ENCODE measurements at places on chromosomes 11 and 22.

- H3K4me3 ChIP-seq: no peak overlapping the region
- no peak overlapping the region for H3K27ac ChIP-seq
- no peaks in the 10 kb centered on the region for H3K36me3 ChIP-seq
- no peaks in the 10 kb centered on the region for H3K4me1 ChIP-seq
Observed at GRCh38 chr22:33381531-33382406, 323.6 kb upstream of the SYN3 start.

DNA sequence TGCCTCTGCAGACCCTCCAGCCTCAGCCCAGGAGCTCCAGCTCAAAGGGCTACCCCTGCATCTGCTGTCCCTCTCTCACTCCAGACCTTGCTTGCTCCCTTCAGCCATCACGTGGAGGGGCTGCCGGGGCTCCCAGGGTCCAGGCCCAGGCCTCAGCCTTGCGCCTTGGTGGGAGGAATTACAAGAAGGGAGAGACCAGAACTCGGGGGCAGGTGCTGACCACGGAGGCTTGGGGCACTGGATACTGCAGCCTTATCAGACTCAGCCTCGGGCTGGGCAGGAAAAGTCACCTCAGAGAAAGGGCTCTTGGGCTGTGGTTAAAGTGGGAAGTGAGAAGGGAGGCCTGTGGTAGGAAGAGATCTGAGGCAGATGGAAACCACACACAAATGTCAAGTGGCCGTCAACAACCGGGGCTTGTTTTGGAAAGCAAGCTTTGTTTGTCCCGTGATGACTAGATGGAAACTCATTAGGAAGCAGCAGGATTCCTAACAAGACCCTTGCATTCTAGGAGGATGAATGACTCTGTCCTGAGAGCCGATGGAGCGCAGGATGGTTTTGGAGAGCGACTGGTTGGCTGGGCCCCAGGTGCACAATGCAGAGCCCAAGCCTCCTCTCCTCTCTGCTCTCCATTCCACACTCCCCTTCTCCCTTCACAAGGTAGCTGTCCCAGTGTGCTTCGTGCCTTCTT, 1321.7 kb downstream of the TBC1D22A start:
- H3K27ac ChIP-seq: no peak overlapping the region
- no peaks in the 10 kb centered on the region for H3K4me1 ChIP-seq
- H3K4me3 ChIP-seq: no peak overlapping the region
- DNase-seq: no peak
- H3K36me3 ChIP-seq: no peaks in the 10 kb centered on the region

GRCh38 chr11:65546217-65546958, 11.8 kb downstream of the LTBP3 start:
- H3K36me3 ChIP-seq: no peaks in the 10 kb centered on the region
- H3K27ac ChIP-seq: peak overlapping the region; percentile 62
- H3K4me1 ChIP-seq: peaks cover 51% of the 10 kb centered on the region
- H3K27me3 ChIP-seq: no peaks in the 10 kb centered on the region

- peaks cover 5% of the 10 kb centered on the region for H3K4me1 ChIP-seq
- peaks cover 8% of the 10 kb centered on the region for H3K36me3 ChIP-seq
- no peak overlapping the region for H3K4me3 ChIP-seq
- DNase-seq: no peak
- H3K27me3 ChIP-seq: no peaks in the 10 kb centered on the region
- H3K27ac ChIP-seq: no peak overlapping the region
Observed at GRCh38 chr22:41613456-41613855, 7.4 kb downstream of the DESI1 start.

DNA sequence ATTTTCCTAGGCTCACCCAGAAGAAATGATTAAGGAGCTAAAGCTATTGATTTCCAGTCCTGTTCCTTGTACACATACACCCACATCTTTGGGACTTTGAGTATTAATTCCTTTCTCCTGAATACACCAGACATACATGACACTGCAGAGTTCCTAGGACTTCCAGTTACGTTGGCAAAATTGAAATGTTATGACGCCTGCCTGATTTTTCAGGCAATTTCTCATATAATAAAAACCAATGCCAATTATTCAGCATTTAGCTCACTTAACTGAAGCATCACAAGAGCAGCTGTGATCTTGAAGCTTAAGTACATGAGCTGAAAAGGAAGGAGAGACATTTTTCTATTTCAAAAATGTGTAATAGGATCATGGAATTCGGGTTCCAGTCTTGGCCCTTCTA, 4.5 kb downstream of the CLMP start:
- H3K4me1 ChIP-seq: peaks cover 5% of the 10 kb centered on the region
- DNase-seq: no peak
- H3K27me3 ChIP-seq: peaks cover 9% of the 10 kb centered on the region
- H3K4me3 ChIP-seq: no peak overlapping the region
- no peaks in the 10 kb centered on the region for H3K36me3 ChIP-seq

- no peak overlapping the region for H3K4me3 ChIP-seq
- no peaks in the 10 kb centered on the region for H3K4me1 ChIP-seq
- DNase-seq: no peak
- H3K36me3 ChIP-seq: peaks cover 14% of the 10 kb centered on the region
- H3K27me3 ChIP-seq: no peaks in the 10 kb centered on the region
Observed at GRCh38 chr22:40250608-40251007, 72.9 kb downstream of the TNRC6B start.

DNA sequence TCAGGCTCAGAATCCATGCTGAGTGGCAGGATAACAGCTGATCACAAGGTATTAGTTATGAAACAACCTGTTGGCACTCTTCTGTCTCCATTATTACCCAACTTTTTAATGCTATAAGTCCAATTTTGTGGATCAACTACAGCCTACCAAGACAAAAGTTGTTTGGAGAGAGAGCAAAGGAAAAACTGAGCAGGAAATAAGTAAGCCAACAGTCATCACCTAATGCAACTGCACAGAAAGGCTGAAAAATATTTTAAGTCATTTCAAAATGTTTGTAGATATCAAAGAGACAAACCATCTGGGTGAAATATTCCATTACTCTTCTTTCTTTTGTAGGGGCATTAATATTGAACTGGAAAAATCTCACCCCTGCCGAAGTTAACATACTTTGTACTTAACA, 41.6 kb downstream of the FDX1 start:
- H3K27me3 ChIP-seq: no peaks in the 10 kb centered on the region
- H3K27ac ChIP-seq: no peak overlapping the region

DNA sequence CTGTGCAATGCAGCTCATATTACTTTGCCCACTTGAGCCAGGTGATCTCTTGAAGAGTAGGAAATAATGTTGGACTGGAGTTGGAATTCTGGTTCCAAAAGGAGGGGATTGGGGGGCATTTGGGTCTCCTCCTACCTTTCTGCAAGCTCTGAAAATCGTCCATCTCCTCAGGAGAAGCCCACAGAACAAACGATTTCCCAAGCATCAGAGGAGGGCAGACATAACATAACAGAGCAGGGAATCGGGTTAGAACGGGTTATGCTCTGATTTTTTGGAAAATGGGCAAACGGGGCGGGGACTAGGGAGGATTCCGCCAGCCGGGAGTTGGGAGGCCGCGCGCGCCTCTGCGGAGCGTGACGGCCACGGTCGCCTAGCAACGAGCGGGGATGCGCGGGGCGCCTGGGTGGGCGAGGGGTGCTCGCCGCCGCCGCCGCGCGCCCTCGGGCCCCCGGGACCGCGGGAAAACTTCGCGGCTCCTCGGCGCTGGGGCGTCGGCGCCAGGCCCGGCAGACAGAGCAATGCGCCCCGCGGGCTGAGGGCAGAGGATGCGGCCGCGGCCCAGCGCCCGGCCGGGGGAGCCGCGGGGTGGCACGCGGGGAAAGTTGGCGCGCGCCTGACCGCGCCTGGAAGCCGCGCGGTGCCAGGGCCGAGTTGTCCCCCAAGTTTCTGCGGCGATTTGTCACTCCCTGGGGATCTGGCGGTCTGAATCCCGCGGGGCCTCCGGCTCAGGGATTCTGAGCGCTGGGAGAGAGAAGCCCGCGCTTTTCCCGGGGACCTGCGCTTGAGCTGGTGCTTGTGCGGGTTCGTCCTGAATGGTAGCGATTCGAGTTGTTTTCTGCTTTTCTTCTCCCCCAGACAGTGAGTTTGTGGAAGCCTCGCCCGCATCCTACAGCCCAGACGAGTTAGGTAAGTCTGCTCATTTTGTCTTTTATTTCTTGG, 27.8 kb upstream of the AMOTL1 start:
- peaks cover 11% of the 10 kb centered on the region for H3K4me1 ChIP-seq
- no peak overlapping the region for H3K4me3 ChIP-seq
- no peaks in the 10 kb centered on the region for H3K27me3 ChIP-seq
- DNase-seq: peak; percentile 21
- no peak overlapping the region for H3K27ac ChIP-seq

DNA sequence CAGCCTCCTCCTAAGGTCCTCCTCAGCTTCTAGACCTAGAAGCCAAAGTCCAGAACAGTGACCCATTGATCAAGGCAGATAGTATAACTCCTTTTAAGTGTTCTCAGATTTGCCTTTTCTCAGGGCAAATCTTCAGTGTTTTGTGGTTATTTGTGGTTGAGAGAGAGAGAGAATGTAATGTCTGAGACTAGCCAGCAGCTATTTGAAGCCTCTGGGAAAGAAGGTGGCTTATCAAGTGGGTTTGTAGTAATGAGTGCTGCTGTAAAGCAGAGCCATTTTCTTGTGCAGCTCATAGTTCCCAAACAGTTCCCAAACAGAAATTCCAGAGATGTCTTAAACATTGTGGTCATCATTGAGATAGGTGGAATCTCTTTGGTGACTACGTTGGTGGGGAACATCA, 89.5 kb downstream of the RNF169 start:
- peaks cover 3% of the 10 kb centered on the region for H3K4me1 ChIP-seq
- no peak for DNase-seq
- no peak overlapping the region for H3K4me3 ChIP-seq
- H3K27me3 ChIP-seq: no peaks in the 10 kb centered on the region

GRCh38 chr11:72781313-72782080, 12.3 kb downstream of the STARD10 start:
- 0 out of 3 replicates have a peak, but pooled peaks cover 6% of the 10 kb centered on the region for H3K36me3 ChIP-seq
- H3K4me3 ChIP-seq: peak overlapping the region; percentile 43
- H3K27me3 ChIP-seq: no peaks in the 10 kb centered on the region
- peak; percentile 89 for DNase-seq
- H3K27ac ChIP-seq: no peak overlapping the region

- H3K36me3 ChIP-seq: no peaks in the 10 kb centered on the region
- no peak overlapping the region for H3K27ac ChIP-seq
- no peak overlapping the region for H3K4me3 ChIP-seq
Observed at GRCh38 chr11:14248580-14248981, 110.4 kb downstream of the RRAS2 start.

DNA sequence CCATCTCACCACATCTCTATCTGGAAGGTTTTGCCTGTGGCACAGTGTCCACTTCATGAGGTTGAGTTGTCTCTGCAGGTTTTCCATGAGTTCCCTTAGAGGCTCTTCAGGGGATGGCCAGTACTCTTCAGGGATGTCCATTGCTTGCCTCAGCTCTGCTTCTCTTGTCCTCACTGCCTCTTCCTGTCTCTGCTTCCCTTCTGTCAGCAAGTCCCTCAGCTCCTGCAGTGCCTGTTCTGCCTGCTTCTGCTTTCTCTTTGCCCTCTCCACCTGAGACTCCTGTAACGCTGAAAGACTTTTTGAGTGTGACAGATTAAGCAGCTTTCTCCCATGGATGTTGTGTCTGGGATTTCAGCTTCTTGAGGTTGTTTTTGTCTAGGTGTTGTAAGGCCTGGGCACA, 38.2 kb upstream of the MRPL17 start:
- H3K36me3 ChIP-seq: no peaks in the 10 kb centered on the region
- H3K27ac ChIP-seq: no peak overlapping the region
- no peaks in the 10 kb centered on the region for H3K4me1 ChIP-seq
- H3K27me3 ChIP-seq: no peaks in the 10 kb centered on the region
- H3K4me3 ChIP-seq: no peak overlapping the region

DNA sequence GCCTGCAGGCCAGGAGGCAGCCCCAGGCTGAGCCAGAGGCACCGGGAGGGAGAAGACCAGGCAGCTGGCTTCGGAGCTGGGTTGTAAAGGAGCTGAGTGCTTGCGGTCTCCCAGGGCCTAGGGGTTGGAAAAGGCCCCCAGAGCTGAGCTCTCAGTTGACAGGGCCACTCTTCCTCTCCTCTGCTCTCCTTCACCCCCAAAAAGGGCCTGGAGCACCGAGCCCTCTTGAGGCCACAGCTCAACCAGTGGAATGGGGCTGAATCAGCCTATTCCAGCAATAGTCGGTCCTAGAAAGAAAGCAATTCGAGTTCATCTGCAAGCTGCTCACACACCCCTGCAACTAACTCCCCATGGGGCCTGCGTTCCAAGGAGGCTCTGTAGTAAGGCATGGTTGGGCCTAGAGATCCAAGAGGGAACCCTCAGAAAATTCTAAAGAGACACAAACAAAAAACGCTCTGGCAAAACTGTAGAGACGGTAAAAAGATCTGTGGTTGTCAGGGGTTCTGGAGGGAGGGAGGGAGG, 205.0 kb downstream of the BUD13 start:
- H3K27me3 ChIP-seq: peaks cover 18% of the 10 kb centered on the region
- H3K4me1 ChIP-seq: no peaks in the 10 kb centered on the region
- H3K27ac ChIP-seq: no peak overlapping the region
- no peak for DNase-seq
- no peaks in the 10 kb centered on the region for H3K36me3 ChIP-seq

DNA sequence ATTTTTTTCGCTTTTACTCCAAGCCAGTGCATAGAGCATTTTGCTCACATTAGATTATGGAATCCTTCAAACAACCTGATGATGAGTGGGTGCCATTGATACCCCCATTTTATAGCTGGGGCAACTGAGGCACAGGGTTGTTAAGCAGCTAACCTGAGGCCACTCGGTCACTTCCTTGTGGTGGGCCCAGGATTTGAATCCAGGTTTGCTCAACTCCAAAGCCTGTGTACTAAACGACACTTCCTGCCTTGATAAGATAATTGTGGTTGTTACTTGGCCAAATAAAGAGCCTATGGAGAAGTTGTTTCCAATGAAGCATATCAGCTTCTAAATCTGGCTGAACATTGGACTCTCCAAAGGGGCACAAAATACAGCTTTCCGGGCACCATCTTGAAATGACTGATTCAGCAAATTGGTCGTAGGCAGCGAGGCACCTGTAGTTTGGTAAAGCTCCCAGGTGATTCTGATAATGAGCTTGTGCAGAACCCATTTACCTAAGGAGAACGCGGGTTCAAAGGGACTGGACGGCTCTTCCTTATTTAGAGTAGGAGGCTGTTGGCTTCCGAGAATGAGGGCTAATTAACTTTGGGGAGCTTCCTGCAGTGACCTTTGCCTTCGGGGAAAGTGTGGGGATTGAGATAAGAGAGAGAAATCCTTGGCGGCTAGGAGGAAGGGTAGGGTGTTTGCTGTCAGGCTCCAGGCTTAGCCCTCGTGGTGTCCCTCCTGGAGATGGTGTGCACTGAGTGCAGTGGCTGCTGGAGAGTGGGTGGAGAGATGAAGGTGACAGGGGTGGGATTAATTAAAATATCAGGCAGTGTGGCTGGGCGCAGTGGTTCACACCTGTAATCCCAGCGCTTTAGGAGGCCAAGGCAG, 17.5 kb upstream of the EHF start:
- DNase-seq: peak; percentile 84
- H3K4me1 ChIP-seq: peaks cover 67% of the 10 kb centered on the region
- no peaks in the 10 kb centered on the region for H3K36me3 ChIP-seq
- no peak overlapping the region for H3K4me3 ChIP-seq
- peak overlapping the region; percentile 60 for H3K27ac ChIP-seq
- no peaks in the 10 kb centered on the region for H3K27me3 ChIP-seq

- no peak overlapping the region for H3K27ac ChIP-seq
- H3K4me1 ChIP-seq: no peaks in the 10 kb centered on the region
- no peak for DNase-seq
- no peak overlapping the region for H3K4me3 ChIP-seq
- H3K36me3 ChIP-seq: no peaks in the 10 kb centered on the region
Observed at GRCh38 chr22:49112661-49113626, 714.7 kb downstream of the BRD1 start.

Data from K562 (cell line).